ENCODE measurements at places on chromosomes 5 and 9.

DNA sequence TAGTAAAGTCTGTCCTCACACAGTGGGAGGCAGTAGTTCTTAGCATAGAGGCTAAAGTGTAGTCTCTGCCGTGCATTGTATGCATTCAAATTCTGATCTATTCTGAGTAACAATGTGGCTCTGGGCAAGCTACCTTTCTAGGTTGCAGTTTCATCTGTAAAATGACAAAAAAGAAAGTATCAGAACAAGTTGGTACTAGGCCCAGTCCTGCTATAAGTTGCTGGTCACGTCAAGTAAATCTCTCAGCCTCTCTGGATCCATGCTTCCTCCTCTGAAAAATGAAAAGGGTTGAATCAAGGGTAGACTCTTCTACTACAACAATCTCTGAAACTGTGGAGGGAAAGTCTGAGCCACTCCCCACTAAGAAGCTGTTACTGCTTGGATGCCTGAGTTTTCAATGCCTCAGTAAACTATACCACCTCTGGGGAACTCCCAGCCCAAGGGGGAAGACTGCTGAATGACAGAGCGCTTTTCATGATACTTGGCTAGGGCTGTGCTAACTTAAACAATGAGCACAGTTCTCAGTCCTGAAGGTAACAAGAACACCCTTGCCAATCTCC is 34.5 kb upstream of the SPARC start:
- no peak for DNase-seq

DNA sequence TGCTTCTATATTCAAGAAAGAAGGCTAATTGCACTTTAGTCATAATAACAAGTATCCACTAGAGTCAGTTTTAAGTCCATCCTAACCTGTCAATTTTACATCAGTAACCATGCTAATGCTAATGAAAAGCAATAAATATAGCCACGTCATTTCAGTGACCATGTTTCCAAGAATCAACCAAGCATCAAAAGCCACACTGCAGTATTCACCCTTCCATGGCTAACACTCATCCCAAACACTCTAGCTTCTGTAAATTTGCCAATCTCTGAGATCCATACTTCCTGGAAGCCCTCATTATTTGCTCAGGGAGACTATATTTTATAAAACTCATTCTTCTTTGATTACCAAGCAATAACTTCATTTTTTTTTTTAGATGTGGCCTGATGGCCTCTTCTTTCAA is 712.0 kb downstream of the CETN3 start:
- no peak for DNase-seq

DNA sequence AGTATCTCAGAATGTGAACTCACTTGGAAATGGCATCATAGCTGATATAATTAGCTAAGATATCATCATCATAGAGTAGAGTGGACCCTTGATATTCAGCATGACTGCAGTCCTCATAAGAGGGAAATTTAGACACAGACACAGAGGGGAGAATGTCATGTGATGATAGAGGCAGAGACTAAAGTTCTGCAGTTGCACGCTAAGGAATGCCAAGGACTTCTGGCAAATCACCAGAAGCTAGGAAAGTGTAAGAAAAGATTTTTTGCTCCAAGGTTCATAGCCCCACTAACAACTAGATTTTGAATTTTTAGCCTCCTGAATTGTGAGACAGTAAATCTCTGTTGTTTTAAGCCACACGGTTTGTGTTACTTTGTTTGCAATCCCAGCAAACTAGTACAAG is 612.6 kb upstream of the ST8SIA4 start:
- DNase-seq: no peak

GRCh38 chr5:83844449-83845068 is 123.9 kb upstream of the HAPLN1 start:
- peak; percentile 13 for DNase-seq

GRCh38 chr5:138177941-138178515 is 402 bp downstream of the BRD8 start:
- peak; percentile 67 for DNase-seq

DNA sequence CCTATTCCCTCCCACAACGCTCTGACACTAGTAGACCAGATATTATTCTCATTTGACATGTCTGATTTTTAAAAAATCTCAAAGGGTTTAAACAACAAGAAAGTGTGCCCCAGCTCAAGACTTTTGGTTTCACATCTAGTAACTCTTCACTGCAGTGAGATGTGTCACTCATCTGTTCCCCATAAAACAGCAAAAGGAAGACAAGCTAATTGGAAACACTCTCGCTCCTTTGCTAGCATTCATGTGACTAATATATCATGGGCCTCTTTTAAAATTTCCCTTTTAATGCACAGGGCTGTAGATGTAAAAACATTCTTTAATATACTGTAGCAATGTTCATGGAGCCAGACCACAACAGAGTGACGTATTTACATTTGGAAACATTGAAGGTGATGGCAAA is 372.6 kb downstream of the ZNF608 start:
- no peak for DNase-seq

GRCh38 chr5:113846941-113847340 is 333.4 kb downstream of the YTHDC2 start:
- DNase-seq: peak; percentile 22

GRCh38 chr5:85159395-85159794 is 774.7 kb upstream of the EDIL3 start:
- DNase-seq: no peak
